ENCODE measurements at places on chromosomes 2 and 18.

DNA sequence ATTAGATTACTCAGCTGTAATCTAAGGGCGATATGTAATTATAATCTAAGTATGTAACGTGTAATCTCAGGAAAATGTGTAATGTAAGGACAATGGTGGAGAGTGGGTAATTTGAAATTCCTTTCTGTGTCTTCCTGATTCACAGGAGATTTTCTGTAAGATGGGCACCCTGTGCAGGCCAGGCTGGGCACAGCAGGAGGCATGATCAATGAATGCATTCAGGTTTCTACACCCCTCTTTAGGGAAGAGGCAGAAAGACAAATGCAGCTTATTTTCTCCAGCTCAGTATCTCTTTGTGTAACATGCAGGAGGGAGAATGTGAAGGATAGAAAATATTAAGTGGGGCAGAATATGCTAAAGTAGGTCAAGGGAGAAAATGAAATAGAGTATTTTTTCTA lies 320.1 kb downstream of the PIK3C3 start:
- no peak for DNase-seq

GRCh38 chr2:218381916-218382366 lies at the start of gene SLC11A1:
Gene SLC11A1, plus strand, starts transcription at chr2:218382273. Its CDS starts 96 bp downstream, at chr2:218382369.
- no peak for DNase-seq

DNA sequence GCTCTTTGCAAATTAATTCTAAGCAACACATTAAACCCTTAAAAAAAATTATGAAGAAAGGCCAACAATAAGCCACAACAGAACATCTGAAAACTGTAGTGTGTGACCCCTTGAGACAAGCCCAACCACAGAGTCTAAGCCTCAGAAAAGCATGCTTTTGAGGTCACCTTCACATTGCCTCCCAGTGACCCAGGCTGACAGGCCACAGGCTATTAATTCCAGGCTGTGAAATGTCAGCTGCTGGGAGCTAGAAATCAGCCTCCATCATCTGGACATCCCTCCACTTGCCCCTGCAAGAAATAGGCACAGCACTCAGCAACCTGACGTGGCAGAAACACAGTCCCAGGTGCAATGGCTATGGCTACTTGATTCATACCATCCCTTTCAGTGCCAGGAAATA lies 179.4 kb upstream of the ZFP36L2 start:
- DNase-seq: no peak

GRCh38 chr2:234435836-234436481 lies 60.9 kb downstream of the ARL4C start:
- DNase-seq: no peak

GRCh38 chr2:148067801-148068200 lies 46.9 kb downstream of the MBD5 start:
- DNase-seq: peak; percentile 9

- DNase-seq: no peak
These were observed 18.8 kb downstream of the NEMP2 start for GRCh38 chr2:190515687-190516086.

- no peak for DNase-seq
These were observed 392.9 kb downstream of the ZNF521 start for GRCh38 chr18:24959051-24959476.

DNA sequence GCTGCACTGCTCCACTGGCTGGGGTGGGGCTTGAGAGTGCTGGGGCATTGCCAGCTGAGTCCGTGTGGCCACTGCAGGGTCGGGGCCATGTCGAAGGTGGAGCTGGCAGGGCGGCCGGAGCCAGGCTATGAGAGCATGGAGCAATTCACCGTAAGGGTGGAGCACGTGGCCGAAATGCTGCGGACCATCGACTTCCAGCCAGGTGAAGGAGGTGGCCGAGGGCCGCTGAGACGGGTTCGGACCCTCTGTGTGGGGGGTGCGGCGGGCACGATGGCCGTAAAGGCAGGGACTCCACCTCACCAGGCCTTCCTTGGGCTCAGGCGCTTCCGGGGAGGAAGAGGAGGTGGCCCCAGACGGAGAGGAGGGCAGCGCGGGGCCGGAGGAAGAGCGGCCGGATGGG lies 2.1 kb downstream of the UCN start:
- DNase-seq: no peak

- no peak for DNase-seq
These were observed 93.7 kb downstream of the TPGS2 start for GRCh38 chr18:36735130-36735529.

DNA sequence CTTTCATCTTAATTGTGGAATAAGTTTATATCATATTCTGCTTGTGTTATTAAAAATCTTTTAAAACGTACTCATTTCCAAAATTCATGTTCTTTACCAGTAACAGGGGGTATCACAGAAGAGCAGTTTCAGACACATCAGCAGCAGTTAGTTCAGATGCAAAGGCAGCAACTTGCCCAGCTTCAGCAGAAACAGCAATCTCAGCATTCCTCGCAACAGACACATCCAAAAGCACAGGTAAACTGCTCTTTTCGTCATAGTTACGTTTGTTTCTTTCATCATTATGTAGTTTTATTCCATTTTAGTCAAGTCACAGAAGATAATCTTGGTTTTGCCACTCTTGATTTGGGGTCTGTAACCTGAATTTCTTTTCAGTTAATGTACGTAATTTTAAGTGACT lies 93.5 kb upstream of the KIF5C start:
- no peak for DNase-seq

DNA sequence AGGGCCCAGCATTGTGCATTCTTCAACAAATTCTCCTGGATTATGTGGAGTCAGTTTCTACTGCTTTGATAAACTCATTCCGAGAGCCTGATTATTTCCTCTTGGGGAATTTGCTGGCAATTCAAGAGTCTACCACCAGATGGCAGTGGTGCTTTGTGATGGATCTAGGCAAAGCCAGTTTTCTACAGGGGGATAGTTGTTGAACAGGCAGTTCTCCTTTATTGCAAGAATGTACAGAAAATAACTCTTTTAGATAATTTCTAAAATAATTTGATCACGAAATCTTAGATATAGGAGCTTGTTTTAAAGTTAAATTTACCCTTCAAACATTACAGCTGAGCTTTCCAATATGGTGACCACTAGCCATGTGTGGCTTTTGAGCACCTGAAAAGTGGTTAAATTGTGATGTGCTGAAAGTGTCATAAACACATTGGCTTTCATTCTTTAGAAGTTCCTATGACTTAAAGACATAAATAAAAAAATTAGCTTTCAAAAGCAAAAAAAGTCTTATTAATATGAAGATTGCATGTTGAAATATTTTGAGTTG lies 66.7 kb upstream of the HAAO start:
- DNase-seq: peak; percentile 31

DNA sequence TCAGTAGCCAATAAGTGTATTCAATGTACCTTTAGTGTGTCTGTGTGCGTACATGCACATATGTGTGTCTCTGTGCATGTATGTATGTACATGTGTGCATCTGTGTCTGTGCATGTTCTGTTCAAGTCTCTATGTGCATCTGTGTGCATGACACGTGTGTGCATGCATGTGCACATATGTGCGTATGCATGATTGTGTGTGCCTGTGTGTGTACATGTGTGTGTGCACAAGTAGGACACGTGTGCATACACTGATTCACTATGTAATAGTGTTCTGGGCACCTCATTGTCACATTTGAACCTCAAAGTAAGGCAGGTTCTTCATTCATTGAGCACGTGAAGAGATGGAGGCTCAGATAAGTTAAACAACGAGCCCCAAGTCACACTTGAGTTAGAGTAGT lies 142.6 kb upstream of the COPS8 start:
- DNase-seq: no peak

DNA sequence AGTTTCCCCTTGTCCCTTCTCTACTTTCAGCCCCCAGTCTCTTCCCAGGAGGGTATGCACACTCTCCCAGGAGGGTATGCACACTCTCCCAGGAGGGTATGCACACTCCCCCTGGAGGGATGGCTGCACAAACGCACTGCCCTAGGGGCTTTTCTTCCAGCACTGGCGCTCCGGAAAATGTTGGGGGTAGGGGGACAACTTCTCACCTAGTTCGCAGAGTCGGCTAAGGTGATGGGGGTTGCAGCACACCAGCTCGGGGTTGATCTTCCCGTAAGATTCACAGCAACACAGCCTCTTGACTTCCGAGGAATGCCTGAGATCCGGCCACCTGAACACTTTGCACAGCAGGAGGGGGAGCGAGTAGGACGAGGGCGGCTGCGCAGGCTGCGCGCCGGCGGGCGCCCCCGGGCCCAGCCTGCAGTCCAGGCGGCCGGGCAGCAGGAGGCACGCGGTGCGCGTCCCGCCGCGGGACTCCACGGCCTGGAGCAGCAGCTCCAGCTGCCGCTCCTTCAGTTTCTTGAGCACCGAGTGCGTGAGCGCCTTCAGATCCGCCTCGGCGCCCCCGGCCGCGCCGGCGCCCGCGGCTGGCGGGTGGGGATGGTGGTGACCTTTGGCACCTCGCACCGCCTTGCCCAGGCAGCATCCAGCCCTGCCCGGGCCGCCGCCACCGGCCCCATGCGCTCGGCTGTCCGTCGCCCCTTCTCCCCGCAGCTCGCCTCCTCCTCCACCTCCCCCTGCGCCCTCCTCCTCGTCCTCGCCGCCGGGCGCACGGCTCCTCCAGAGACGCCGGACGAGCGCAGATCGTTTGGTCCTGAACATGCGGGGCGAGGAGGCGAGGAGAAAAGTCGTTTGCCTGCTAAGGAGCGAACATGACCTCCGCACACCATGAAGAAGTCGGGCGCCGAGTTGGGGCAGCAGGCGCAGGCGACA lies 894 bp downstream of the SMAD7 start:
- peak; percentile 34 for DNase-seq

DNA sequence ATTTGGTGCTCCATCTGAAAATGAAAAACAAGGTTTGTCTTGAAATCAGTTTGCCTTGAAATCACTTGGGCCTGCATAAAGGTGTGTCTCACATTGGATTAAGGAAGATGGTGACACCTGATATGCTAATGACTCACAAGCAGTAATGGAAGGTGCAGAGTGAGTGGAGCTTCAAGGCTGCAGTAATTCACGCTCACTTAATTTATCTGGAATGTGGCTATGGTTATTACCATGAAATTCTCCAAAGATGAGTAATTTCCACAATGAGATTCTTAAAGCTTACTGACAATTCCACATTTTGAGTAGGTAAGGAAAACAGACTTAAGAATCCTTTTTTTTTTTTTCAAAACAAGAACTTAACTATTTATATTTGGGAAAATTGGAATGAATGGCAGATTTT lies 156.8 kb downstream of the PAX3 start:
- no peak for DNase-seq

DNA sequence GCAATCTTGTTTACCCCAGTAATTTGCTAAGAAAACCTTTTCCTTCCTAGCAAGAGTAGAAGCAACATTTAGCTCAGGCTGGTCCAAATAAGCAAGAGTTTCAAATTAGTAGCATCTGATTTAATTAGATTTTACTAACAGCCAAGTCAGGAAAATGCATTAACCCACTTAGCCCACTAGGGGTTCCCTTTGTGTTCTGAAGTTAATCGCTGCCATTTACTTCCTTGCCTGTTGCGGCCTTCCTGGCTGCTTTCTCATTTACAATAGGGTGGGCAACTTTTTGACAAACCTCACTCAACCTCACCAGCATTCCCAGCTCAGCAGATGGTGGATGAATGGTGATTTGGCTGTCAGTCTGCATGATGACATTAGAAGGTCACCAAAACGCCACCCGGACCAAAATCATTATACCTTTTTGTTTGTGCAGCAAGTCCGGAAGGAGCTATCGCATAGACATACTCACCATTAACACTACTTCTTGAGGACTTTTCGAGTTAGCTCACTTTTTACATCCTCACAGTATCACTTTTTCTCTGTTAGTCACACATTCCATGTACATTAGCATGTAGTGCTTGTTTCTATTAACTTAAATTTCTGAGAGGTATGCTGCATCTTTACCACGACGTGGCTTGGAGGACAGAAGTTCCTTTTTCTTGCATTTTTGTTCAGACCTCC lies 101.5 kb upstream of the SETBP1 start:
- DNase-seq: no peak

- no peak for DNase-seq
These were observed 61.4 kb downstream of the DPP4 start for GRCh38 chr2:162012565-162013058.

DNA sequence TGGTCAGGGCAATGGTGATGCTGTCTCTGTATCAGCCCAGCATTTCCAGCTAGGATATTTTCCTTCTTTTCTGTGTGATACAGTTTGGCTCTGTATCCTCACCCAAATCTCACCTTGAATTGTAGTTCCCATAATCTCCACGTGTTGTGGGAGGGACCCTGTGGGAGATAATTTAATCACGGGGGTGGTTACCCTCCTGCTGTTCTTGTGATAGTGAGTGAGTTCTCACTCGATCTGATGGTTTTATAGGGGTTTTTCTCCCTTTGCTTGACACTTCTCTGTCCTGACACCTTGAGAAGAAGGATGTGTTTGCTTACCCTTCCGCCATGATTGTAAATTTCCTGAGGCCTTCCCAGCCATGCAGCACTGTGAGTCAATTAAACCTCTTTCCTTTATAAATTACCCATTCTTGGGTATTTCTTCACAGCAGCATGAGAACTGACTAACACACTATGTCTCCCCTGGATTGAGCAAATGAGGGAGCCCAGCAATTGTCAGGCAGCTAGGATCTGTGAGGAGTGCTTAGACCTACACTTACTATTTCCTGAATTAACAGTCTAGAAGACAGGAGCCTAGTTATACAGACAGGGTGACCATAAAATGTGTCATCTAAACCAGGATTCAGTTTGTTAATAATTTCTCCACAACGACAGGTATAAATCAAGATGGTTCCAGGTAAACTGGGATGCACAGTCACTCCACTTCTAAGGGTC lies 6.0 kb downstream of the SCN2A start:
- no peak for DNase-seq

- DNase-seq: no peak
These were observed 3.4 kb upstream of the ASNSD1 start for GRCh38 chr2:189657867-189658266.

DNA sequence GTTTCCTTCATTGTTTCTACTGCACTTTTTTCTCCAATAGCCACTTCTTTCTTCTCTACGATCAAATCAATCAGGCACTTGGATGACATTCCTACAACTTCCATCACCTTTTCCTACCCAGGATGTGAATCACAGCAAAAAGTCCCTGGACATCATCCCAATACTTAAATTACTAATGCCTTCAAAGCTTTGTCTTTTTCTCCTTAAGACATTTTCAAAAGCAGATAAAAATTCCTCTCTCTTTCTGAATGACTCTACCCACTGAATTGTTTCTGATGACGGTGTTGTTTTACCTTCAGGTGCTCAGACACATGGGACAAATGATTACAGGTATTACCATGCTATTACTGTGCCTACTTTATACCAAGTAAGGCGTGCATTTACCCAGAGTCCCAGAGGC lies 500.9 kb downstream of the FBXO15 start:
- DNase-seq: no peak

Data from NCI-H2029 (cell line).